NCI-H2029 treated with DMSO at 0.1 percent for 48 hours (cell line): ENCODE measurements at places on chromosomes 1 and 21.

- no peak for DNase-seq
Measured at GRCh38 chr1:2606881-2607621, 20.5 kb downstream of the PRXL2B start.

- DNase-seq, result no peak
Measured at GRCh38 chr1:99018313-99018712, 13.7 kb upstream of the PLPPR5 start.

DNA sequence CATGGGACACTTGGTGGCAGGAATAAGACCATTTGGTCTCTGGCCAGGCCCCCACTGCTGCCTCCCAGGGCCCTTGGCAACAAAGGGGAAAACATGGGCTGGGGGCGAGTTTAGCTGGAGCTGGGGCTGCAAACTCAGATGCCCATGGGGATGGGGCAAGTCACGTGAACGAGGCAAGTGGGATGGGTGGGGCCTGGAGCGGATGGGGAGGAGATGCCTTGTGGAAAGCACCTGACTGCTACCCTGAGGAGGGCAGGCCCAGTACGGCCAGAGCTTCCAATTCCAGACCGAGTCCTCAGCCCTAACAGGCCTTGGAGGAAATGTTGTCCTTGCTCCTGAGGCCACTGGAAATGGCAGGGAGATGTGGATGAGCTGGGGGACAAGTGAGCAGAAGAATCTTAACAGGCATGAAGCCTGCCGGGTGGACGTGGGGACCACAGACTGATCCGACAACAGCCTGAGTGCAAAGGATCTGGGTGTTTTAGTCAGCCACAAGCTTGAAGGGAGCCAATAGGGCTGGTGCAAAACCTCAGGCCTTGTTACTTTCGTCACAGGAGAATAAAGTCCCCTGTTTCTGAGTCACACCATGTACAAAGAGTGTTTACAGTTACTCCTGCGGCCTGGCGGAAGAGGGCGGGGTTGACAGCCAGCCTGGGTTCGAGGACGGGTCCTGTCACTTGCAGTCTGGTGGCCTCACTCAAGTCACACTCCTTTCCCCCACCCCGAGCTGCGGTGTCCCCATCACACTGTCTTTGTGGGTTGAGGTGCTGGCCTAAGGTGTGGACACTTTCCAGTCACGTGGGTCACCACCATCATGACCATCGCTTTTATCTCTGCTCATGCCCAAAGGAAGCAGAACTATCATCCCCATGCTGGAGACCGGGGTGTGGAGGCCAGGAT lies 19.1 kb downstream of the RUNX3 start:
- no peak for DNase-seq

DNA sequence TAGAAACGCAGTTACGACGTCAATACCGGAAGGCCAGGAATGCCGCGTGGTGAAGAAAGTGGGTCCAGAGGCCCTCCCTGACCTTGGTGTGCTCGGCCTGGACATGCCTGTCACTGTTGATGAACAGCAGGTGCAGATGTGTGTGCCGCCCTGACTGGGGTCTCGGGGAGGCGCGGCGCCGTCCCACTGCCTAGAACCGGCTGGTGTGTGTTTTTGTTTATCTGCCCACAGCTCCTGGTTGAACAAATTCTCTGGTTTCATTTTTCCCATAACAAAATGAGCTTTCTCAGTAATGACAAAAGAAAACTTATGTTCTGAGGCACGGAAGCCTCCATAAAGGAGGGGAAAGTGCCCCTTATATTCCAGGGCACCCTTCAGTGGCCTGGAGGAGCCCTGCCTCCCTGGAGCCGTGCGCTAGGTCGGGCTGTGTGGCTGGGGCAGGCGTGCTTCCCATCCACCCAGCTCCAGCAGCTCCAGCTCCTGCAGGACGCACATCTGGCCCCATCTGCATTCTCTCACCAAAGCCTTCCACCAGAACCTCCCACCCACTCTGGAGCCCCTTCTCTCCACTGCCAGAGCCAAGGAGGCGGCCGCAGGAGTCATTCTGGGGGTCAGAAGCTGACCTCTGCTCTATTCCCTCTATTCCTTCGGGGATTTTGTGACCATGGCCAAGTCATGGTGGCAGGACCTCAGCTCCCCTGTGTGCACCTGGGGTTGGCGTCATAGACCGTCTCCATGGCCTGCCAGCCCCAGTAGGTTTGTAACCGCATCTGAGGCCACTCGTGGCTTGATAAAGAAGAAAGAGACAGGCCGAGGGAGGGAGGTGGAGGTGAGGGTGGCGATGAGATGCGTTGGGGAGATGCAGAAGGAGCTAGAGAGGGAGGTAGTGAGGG lies 20.1 kb upstream of the COL18A1 start:
- no peak for DNase-seq

DNA sequence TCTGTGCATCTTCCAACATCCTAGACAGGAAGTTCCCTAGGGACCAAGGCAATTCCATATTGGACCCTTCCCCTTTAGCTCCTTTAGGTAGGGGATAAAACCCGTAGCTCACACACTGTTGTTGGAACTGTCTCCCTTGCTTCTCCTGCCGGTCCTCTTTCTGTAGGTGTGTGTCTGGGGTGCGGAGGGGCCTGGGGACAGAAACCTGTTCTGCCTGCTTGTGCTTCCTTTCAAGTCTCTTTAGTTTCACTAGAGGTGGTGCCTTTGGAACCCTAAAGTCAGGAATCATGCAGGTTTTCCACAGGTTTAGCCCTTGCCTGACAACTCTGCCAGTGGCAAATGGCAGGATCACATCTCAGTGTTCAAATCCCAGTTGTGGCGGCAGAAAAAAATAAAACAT lies 74.6 kb upstream of the PTGFRN start:
- no peak for DNase-seq
